ENCODE measurements at places on chromosomes 3 and 15. TPM values are rescaled to one million over a fixed set of nuclear protein-coding genes. Genes with fewer than 3 reads are reported as not detected.

DNA sequence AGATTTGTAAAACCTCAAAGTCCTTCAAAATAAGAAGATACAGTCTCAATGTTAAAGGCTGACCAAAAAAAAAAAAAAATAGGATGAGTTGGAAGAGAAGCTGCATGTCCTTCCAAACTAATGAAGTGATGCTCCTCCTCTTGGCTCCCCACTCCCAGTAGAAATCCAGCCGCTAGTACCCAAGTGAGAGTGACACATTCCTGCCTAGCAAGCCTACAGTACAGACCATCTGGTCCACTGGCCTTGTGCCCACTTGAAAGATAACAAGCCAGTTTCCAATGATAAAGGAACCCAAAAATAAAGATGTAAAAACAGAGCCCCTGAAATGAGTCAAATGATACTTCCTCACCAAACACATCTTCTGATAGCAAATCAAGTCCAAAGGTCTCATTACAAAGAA, 258.7 kb upstream of the NSMCE3 start:
- H3K27me3 ChIP-seq, result no peaks in the 10 kb centered on the region
- DNase-seq, result no peak
- no peak overlapping the region for H3K27ac ChIP-seq
- no peak overlapping the region for H3K4me3 ChIP-seq
- H3K36me3 ChIP-seq, result no peaks in the 10 kb centered on the region

DNA sequence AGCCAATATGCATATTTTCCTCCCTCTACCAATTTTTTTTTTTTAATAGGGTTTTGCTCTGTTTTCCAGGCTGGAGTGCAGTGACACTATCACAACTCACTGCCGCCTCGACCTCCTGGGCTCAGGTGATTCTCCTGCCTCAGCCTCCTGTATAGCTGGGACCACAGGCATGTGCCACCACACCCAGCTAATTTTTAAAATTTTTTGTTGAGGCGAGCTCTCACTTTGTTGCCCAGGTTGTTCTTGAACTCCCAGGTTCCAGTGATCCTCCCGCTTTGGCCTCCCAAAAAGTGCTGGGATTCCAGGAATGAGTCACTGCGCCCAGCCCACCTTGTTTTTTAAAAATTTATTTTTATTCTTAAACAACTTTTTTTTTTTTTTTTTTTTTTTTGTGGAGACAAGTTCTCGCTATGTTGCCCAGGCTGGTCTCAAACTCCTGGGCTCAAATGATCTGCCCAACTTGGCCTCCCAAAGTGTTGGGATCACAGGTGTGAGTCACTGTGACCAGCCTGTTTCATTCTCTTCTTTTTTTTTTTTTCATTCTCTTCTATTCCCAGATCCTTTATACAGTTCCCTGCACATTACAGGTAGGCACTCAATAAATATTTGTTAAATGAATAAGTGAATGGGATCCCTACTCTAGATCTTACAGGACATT, 40.5 kb upstream of the PIK3CB start:
- H3K27ac ChIP-seq, result no peak overlapping the region
- H3K27me3 ChIP-seq, result no peaks in the 10 kb centered on the region
- no peaks in the 10 kb centered on the region for H3K36me3 ChIP-seq
- DNase-seq, result no peak

GRCh38 chr3:65992106-65992505, 46.6 kb downstream of the MAGI1 start:
- H3K27ac ChIP-seq, result no peak overlapping the region

- peaks cover 5% of the 10 kb centered on the region for H3K36me3 ChIP-seq
- H3K27me3 ChIP-seq, result no peaks in the 10 kb centered on the region
- DNase-seq, result no peak
- H3K4me3 ChIP-seq, result peak overlapping the region; percentile 82
- peaks cover 70% of the 10 kb centered on the region for H3K4me1 ChIP-seq
Observed at GRCh38 chr3:79012530-79012913, 755.3 kb downstream of the ROBO1 start.

DNA sequence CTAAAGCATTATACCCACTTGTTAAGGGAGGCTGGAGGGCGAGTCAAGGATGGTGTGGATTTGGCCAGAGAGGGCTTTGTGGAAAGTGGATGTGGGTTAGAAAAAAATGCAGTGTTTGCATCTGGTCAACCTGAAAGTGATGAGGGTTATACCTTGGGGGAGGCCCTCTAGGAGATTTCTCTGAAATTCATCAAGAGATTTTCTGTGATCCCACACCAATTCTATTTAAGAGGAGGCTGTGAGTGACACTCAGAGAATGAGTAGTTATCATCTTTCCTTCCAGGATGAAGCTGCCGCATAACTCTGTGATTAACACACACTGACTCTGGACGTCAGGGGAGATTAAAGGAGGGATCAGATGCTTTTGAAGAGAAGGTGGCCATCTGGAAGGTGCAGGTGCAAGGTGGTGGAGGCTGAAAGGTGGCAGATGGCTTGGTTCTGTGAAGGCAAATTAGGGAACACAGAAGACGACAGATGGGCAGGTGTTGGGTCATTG, 54.8 kb downstream of the ANAPC13 start:
- no peak overlapping the region for H3K27ac ChIP-seq
- H3K4me1 ChIP-seq, result no peaks in the 10 kb centered on the region
- no peak overlapping the region for H3K4me3 ChIP-seq
- H3K36me3 ChIP-seq, result no peaks in the 10 kb centered on the region
- H3K27me3 ChIP-seq, result no peaks in the 10 kb centered on the region

GRCh38 chr3:54819946-54820345, 107.9 kb downstream of the LRTM1 start:
- peaks cover 25% of the 10 kb centered on the region for H3K4me1 ChIP-seq
- no peak for DNase-seq
- H3K36me3 ChIP-seq, result no peaks in the 10 kb centered on the region
- H3K27ac ChIP-seq, result no peak overlapping the region
- no peaks in the 10 kb centered on the region for H3K27me3 ChIP-seq
- H3K4me3 ChIP-seq, result no peak overlapping the region

- H3K27me3 ChIP-seq, result no peaks in the 10 kb centered on the region
- H3K36me3 ChIP-seq, result no peaks in the 10 kb centered on the region
- H3K4me1 ChIP-seq, result no peaks in the 10 kb centered on the region
Observed at GRCh38 chr15:33293713-33294334, 16.9 kb upstream of the RYR3 start.

GRCh38 chr3:87873136-87873535, 185.7 kb downstream of the CGGBP1 start:
- no peak for DNase-seq
- H3K27me3 ChIP-seq, result no peaks in the 10 kb centered on the region
- H3K36me3 ChIP-seq, result no peaks in the 10 kb centered on the region
- H3K27ac ChIP-seq, result no peak overlapping the region
- H3K4me1 ChIP-seq, result no peaks in the 10 kb centered on the region
- H3K4me3 ChIP-seq, result no peak overlapping the region

Gene RHCG
- total RNA-seq, result not detected

Gene TMEM108
- total RNA-seq, result 4.8 TPM

Gene C3orf22
- not detected for total RNA-seq
